Hepatic stellate cell (primary cell): ENCODE measurements at places on chromosomes 13 and 19.

DNA sequence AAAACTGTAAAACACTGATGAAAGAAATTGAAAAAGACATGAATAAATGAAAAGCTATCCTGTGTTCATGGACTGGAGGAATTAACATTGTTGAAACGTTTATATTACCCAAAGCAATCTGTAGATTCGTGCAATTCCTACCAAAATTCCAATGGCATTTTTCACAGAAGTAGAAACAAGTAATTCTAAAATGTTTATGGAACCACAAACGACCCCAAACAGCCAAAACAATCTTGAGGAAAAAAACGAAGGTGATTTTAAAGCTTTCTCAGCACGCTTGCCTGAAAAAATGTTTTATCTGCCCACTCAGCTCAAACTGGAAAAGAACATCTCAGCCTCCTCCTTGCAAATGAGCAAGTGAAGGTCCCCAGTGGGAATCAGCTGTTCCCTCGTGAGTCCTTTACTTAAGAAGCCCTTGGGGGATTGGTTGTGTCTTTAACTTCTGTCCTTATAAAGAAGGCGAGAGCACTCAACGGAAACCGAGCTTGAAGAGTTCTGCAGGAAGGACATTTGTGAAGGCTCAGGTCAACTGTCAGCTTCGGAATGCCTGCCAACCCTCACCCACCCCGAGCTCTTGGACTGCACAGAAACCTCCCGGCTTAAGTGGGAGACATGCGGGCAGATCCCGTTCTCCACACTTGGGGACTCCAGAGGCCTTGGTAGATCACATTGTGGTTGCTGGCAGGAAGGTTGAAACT is 256.0 kb upstream of the IRS2 start:
- DNase-seq: peak; percentile 25

- DNase-seq: no peak
These were observed 1081.9 kb downstream of the SLITRK1 start for GRCh38 chr13:82800391-82800790.

DNA sequence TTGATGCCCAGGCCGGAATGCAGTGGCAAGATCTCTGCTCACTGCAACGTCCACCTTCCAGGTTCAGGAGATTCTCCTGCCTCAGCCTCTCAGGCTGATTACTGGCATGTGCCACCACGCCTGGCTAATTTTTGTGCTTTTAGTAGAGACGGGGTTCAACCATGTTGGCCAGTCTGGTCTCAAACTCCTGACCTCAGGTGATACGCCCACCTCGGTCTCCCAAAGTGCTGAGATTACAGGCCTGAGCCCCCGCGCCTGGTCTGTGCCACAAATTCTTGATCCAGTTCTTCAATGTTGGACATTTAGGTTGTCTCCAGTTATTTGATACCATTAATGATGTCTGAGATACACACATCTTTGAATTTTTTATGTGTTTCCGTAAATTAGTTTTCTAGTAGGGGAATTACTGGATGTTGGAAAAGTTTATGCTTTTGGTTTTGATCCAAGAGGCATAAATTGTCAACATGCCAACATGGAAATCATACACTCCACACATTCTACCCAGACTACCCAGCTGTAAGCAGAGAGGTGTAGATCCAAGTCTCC is 525 bp upstream of the COG3 start:
- DNase-seq: no peak

- no peak for DNase-seq
These were observed 28.5 kb downstream of the AP1M1 start for GRCh38 chr19:16226184-16226591.

DNA sequence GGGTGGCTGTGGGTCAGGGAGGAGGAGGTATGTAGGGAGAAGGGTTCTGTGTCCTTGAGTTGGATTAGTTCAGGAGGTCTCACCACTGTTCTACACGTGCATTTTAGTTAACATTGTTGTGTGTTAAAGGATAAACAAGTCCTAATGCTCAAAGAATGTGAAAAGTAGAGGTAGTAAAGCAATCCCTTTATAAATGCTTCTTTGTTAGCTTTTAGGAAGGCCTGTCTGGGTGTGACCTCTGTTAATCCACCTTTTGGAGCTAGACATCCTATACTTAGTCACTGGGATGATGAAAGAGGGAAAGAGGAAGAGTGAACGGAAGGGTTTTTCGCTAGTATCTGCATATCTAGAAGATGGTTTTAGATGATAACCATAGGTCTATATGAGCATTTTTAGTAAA is 42.2 kb upstream of the FLT1 start:
- no peak for DNase-seq

GRCh38 chr13:22200440-22200839 is 529.6 kb downstream of the FGF9 start:
- no peak for DNase-seq

DNA sequence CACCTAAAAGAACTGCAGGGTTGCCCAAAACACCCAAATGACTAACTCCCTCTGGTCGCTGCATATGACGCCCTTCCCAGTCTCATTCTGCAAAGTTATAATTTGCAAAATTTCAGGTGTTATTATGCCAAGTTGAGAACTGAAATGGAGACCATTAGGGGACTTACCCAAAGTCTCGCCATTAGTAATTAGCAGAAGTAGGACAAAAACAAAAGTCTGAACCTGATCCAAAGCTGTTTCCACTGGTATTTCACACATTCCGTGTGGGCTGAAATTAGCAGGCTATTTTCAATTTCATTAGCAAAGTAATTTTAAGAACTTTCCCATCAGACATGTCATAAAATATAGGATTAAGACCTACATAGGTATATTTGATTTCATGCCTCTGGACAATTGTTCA is 6.8 kb downstream of the RUBCNL start:
- DNase-seq: no peak

DNA sequence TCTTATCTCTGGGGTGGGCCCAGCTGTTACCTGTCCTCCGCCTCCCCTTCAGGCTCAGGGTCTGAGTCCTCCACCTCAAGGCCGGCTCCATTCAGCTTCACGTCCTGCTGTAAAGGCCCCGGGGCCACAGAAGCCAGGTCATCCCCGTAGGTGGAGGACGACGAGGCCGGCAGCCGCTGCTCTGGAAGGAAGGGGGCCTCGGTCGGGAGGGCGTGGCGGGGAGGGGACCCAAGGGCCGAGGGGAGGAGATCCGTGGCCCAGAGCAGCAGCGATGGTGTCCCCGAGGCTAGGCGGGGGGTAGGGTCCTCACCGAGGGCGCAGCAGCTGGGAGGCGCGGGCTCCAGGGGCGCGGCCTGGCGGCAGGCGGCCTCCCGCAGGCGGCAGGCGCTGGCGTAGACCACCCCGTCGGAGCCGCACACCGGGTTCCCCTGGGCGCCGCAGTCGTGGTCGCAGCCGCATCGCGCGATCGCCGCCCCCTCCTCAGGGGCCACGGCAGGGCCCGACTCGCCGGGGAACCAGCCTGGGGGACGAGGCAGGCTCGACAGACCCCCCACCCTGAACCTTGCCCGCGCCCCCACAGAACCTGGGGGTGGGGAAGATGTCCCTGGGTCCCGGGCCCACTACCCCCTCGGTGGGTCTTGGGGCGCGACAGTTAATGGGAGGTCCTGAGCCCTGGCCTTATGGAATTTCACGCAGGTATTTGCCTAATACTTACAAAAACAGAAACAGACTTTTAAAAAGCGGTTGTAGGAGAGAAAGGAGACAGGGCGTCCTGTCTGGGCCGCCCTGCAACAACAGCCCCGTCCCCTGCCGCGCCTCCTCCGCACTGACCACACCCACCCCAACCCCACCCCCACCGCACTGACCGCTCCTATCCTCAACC is 7.6 kb downstream of the F2RL3 start:
- no peak for DNase-seq

- DNase-seq: peak; percentile 28
These were observed 126.0 kb downstream of the PCCA start for GRCh38 chr13:100214886-100215285.

- no peak for DNase-seq
These were observed 862.6 kb downstream of the DIAPH3 start for GRCh38 chr13:59301174-59301567.

DNA sequence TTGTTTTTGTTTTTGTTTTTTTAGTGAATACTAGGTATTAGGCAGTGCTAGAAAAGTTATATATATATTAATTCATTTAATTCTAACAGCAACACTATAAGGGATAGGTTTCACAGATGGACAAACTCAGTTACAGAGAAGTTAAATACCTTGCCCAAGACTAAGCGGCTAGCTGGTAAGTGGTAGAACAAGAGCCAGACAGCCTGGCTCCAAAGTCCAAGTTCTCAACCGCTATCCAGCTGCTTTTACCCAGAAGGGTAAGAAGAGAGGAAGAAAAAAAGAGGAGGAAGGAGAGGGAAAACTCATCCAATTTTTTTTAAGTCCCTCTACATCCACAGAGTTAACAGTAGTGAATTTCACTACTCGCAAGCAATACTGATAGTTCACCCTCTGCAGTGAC is 217.0 kb downstream of the SPRY2 start:
- DNase-seq: no peak

- no peak for DNase-seq
These were observed 18.0 kb upstream of the EVI5L start for GRCh38 chr19:7811989-7812388.

- DNase-seq: no peak
These were observed 136.3 kb upstream of the CSNK1A1L start for GRCh38 chr13:37241786-37242185.

- DNase-seq: peak; percentile 54
These were observed 9.7 kb downstream of the PRKACA start for GRCh38 chr19:14107581-14108461.

- peak; percentile 61 for DNase-seq
These were observed 20.4 kb downstream of the LMTK3 start for GRCh38 chr19:48490981-48491792.

DNA sequence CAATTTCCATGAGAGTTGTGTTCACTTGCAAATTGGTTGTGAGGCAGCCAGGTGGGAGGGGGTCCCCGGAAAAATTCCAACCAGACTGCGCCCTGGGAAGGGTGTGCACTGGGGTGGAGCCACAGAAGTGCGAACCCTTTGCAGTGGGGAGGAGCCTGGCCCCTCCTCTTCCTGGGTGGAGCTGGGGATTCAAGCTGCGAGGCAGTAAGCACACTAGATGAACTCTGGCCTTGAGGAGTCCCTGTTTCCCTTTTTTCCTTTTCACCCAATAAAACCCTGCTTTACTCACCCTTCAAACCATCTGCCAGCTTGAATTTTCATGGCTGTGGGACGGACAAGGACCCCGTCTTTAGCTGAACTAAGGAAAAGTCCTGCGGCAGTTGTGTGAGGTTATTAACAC is 31.0 kb upstream of the MBNL2 start:
- DNase-seq: no peak

DNA sequence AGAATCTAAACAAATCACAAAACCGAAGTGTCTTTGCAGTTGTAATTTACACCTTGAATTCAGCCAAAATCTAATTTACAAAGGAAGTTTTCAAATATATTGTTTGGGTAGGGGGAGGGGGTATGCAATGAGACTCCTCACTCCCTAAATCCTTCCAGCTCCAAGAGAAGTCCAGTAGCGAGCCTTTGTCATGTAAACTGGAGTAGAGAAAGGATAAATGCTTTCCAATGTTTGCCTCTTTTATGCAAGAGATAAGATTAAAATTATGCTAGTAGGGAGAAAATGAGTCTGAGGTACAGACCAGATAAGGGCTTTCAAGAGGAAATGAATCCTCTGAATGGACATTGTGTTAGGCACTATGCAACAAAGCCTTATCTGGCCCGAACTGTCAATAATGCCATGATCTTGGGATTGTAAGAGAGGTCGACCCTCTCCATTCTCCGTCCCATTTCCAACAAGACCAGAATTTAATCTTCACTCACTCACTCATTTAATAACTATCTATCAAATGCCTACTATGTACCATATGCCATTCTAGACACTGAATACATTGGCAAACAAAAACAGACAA is 199.2 kb downstream of the LACC1 start:
- no peak for DNase-seq

- DNase-seq: peak; percentile 4
These were observed 343.9 kb downstream of the OXGR1 start for GRCh38 chr13:96650301-96650886.
